ENCODE measurements at places on chromosomes 4 and X.

DNA sequence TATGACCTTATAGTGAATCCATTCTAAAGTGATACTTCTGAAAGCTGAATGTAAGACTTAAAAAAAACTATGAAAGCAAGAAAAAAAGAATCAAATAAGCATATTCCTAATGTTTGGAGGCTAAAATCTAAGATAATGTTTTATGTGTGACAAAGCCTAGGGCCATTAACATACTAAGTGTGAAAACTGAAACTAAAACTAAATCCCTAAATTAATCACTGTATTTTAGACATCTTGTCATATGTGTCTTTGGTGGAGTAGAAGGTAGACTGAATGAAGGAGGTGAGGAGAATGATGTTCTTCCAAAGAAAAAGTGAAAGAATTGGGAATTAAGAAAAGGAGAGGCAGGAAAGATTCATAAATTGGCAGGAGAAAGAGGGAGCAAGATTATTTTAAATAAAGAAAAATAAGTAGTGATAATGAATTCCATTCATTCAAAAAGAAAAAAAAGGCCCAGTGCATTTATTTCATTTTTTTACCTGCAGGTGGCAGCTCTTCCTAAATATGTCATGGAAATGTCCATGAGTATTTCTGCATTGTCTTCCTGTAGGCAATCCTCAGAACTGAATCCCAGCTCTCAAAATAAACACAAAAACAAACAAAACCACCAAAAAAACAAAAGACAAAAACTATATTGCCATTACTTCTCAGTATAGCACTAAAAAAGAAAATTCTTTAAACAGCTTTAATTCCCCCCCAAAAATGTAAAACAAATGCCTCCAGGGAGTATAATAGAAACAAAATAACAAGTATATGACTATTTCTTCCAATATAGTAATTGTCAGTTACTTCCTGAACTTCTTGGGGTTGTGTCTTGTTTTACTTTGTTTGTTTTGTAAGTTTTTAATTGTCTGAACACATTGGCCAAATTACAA lies 17.0 kb upstream of the AP1AR start:
- no peaks in the 10 kb centered on the region for H3K27me3 ChIP-seq
- peaks cover 10% of the 10 kb centered on the region for H3K4me1 ChIP-seq
- H3K4me3 ChIP-seq = no peak overlapping the region

GRCh38 chr4:119087121-119087520 lies 48.5 kb upstream of the MYOZ2 start:
- H3K27ac ChIP-seq = no peak overlapping the region
- no peak for DNase-seq
- no peaks in the 10 kb centered on the region for H3K36me3 ChIP-seq
- H3K4me3 ChIP-seq = no peak overlapping the region

DNA sequence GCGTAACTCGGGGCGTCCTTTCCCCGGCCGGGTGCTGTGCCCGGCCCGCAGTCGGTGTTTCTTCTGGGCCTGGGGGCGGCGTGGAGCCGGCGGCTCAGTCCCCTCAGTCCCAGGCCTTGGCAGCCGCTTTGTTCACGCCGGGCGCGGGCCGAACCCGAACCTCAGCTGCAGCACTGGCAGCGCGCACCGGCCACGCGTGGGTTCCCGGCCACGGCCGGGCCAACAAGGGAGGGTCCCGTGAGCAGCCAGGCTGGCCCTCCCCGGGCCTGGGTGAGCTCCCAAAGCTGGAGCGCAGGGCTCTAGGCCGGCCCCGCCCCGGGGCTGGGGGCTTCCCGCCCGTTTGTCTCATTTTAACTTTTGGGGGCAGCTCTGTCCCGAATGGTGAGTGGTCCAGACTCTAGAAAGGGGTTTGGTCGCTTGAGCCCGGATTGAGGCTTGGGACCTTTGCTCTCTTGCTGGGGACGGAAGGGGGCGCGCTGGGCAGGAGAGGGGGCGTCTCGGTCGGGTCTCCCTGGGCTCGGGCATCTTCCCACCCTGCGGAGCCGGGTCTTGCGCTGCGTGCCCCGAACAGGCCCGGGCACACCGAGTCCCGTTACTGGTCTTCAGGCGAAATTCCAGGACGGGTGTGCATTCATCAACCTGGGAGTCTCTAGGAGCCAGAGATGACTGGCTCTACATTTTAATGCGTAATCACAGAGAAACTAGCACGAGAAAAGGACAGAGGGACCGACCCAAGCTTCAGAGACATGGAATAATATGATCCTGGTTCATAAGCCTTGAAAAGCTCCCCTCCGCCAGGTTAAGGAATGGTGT lies 177.1 kb downstream of the CBR4 start:
- peaks cover 16% of the 10 kb centered on the region for H3K4me1 ChIP-seq
- no peaks in the 10 kb centered on the region for H3K36me3 ChIP-seq
- DNase-seq = peak; percentile 37
- H3K4me3 ChIP-seq = peak overlapping the region; percentile 76
- H3K27ac ChIP-seq = no peak overlapping the region

DNA sequence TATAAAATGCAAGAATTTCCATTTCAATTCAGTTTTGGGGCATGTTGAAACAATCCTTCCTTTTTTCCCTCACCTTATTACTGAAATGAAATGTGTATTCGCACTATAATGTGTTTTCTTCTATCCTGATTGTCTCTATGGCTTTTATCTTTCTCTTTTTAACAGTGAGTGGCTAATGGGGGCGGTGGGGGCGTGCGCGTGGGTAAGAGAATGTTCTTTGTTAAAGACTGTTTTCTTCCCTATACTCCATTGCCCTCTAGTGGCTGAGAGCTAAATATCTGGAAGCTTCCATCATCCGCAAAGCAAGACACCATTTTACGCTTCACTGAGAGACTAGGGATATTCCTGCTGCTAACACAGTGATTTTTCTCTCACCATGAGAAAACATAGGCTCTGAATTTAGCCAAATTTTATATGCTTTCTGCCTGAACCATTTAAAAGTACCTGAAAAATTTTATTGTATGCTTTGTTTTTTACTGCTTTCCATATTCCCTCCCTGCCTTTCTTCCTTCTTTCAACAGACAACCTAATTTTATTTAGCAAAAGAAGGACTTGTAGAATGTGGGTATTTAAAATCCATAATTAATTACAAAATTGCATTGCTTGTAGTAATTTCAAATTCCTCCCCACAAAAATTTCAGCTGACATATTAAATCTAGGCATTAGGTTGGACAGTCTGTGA lies 194.0 kb downstream of the GASK1B start:
- peak; percentile 30 for DNase-seq
- no peak overlapping the region for H3K4me3 ChIP-seq
- H3K27me3 ChIP-seq = peaks cover 3% of the 10 kb centered on the region
- H3K36me3 ChIP-seq = no peaks in the 10 kb centered on the region

GRCh38 chr4:130995988-130996387 lies 1900.0 kb downstream of the C4orf33 start:
- no peak for DNase-seq
- H3K36me3 ChIP-seq = no peaks in the 10 kb centered on the region
- no peak overlapping the region for H3K27ac ChIP-seq
- H3K27me3 ChIP-seq = no peaks in the 10 kb centered on the region

- peak overlapping the region; percentile 91 for H3K27ac ChIP-seq
- DNase-seq = no peak
- no peak overlapping the region for H3K4me3 ChIP-seq
- peaks cover 50% of the 10 kb centered on the region for H3K4me1 ChIP-seq
These were observed 91.0 kb upstream of the MTM1 start for GRCh38 chrX:150477371-150477770.

- peaks cover 27% of the 10 kb centered on the region for H3K27me3 ChIP-seq
- H3K36me3 ChIP-seq = no peaks in the 10 kb centered on the region
These were observed 12.4 kb upstream of the TDO2 start for GRCh38 chr4:155891058-155891457.

- H3K4me1 ChIP-seq = no peaks in the 10 kb centered on the region
- no peak overlapping the region for H3K27ac ChIP-seq
- no peak overlapping the region for H3K4me3 ChIP-seq
- no peak for DNase-seq
- H3K27me3 ChIP-seq = no peaks in the 10 kb centered on the region
These were observed 481.6 kb upstream of the FSTL5 start for GRCh38 chr4:162645381-162645780.

DNA sequence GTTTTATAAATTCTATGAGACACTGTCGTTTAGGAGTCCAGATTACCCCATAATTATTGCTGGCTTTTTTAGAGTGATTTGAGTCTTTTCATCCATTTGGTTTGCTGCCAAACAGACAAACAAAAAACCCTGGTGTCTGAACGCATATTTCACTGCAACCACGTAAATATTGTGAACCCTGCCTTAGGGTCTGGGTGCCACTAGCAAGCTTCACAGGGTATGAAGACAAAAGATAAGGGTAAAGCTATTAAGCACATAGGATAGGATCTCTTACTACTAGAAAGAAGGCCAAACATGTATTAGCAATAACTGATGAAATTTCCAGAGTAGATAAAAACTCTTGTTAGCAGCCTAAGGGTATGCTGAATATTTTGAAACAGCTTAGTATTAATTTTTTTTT lies 143.3 kb downstream of the BANK1 start:
- H3K27ac ChIP-seq = no peak overlapping the region
- peaks cover 6% of the 10 kb centered on the region for H3K27me3 ChIP-seq
- H3K36me3 ChIP-seq = no peaks in the 10 kb centered on the region
- no peak for DNase-seq
- H3K4me3 ChIP-seq = no peak overlapping the region

- no peak overlapping the region for H3K27ac ChIP-seq
- peaks cover 84% of the 10 kb centered on the region for H3K36me3 ChIP-seq
- no peaks in the 10 kb centered on the region for H3K27me3 ChIP-seq
- H3K4me3 ChIP-seq = no peak overlapping the region
- DNase-seq = peak; percentile 19
- H3K4me1 ChIP-seq = no peaks in the 10 kb centered on the region
These were observed 101.6 kb downstream of the FAM193A start for GRCh38 chr4:2637956-2638552.

GRCh38 chrX:4935846-4936245 lies 1222.4 kb upstream of the PRKX start:
- no peak for DNase-seq
- no peak overlapping the region for H3K27ac ChIP-seq
- no peaks in the 10 kb centered on the region for H3K4me1 ChIP-seq

- H3K4me1 ChIP-seq = no peaks in the 10 kb centered on the region
- H3K36me3 ChIP-seq = no peaks in the 10 kb centered on the region
- H3K4me3 ChIP-seq = no peak overlapping the region
- peaks cover 3% of the 10 kb centered on the region for H3K27me3 ChIP-seq
These were observed 18.0 kb downstream of the ADH7 start for GRCh38 chr4:99417125-99417524.

DNA sequence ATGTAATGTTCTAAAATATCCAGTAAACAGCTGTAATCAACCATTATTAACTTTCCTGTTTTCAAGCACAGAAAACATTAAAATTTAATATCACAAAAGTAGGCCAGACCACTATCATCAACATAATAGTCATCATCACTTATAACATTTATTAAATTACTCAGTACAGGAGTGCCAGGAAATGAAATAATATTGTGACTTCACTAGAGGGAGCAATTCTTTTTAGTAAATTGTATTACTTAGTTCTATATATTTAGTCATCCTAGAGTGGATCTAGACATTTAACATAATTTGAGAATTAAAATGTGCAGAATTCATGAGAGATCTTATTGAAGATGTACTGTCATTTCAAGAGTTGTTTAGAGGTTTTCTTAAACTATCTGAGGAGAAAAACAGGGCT lies 33.6 kb downstream of the PITX2 start:
- no peak overlapping the region for H3K4me3 ChIP-seq
- no peak overlapping the region for H3K27ac ChIP-seq
- H3K27me3 ChIP-seq = peaks cover 15% of the 10 kb centered on the region
- no peaks in the 10 kb centered on the region for H3K36me3 ChIP-seq

GRCh38 chr4:143486314-143486713 lies 27.2 kb upstream of the SMARCA5 start:
- no peak overlapping the region for H3K27ac ChIP-seq
- no peaks in the 10 kb centered on the region for H3K4me1 ChIP-seq
- no peak overlapping the region for H3K4me3 ChIP-seq
- H3K36me3 ChIP-seq = no peaks in the 10 kb centered on the region
- no peak for DNase-seq
- H3K27me3 ChIP-seq = peaks cover 6% of the 10 kb centered on the region

DNA sequence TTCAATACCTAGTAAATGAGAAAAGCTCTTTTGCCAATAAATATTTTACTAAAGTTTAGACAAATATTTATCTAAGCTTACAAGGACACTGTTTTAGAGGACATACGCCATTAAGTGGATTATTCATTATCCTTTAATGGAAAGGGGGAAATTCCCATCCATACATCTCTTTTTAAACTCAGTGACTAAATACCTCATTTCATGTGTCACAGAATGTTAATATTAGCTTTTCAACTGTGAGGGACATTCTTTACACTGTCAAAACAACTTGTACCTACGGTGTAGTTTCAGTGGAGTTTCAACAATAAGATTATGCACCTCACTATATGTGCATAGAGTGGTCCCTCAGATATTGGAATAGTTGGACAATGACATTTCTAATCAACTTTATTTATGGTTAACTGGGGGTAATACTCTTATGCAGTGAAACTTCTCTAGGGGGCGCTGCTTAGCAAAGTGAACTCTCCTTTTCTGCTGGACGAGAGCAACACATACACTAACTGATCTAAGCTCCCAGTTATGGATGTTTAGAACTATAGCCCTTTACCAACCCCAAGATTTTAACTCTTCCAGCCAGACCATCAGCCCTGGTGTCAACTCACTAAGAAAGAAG lies 9.7 kb downstream of the HS6ST2 start:
- DNase-seq = no peak
- H3K36me3 ChIP-seq = no peaks in the 10 kb centered on the region
- H3K27ac ChIP-seq = no peak overlapping the region
- no peak overlapping the region for H3K4me3 ChIP-seq
- no peaks in the 10 kb centered on the region for H3K4me1 ChIP-seq
- peaks cover 53% of the 10 kb centered on the region for H3K27me3 ChIP-seq

DNA sequence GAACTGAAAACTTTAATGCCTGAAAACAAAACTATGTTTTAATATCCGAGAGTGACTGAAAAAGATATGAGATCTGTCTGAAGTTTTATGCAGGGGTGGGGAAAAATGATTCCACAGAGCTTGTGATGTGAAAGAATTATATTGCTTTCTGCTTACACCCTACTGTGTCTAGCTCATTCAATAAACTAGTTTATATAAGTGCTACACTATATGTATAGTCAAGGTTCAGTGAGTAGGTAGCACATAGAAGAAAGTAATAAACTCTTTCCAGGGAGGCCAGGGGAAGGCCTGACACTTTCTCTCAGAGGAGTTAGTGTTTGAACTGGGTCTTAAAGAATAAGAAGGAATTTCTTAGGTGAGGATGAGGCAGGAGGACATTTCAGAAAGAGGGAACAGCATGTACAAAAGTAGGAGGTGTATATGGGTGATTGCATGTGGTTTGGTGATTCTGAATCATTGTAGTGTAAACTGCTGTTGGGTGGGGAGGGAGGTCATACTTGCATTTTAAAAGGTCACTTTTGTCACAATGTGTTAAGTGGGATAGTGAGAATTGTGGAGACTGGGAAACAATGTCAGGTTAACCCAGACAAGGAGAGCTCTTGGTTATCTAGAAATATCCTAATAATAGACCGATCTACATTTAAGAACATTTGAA lies 25.1 kb upstream of the TEX13D start:
- no peaks in the 10 kb centered on the region for H3K36me3 ChIP-seq
- H3K4me3 ChIP-seq = no peak overlapping the region
- H3K4me1 ChIP-seq = peaks cover 12% of the 10 kb centered on the region
- DNase-seq = no peak

- H3K36me3 ChIP-seq = no peaks in the 10 kb centered on the region
- no peak for DNase-seq
- H3K27ac ChIP-seq = no peak overlapping the region
- peaks cover 27% of the 10 kb centered on the region for H3K27me3 ChIP-seq
- no peak overlapping the region for H3K4me3 ChIP-seq
These were observed 116.4 kb upstream of the IGSF1 start for GRCh38 chrX:131405497-131405896.

GRCh38 chr4:182748283-182748682 lies 168.9 kb downstream of the DCTD start:
- no peak overlapping the region for H3K4me3 ChIP-seq
- peaks cover 5% of the 10 kb centered on the region for H3K27me3 ChIP-seq
- DNase-seq = no peak
